Forelimb muscle (tissue), 1 donor: ENCODE measurements at places on chromosomes 3 and 15.

DNA sequence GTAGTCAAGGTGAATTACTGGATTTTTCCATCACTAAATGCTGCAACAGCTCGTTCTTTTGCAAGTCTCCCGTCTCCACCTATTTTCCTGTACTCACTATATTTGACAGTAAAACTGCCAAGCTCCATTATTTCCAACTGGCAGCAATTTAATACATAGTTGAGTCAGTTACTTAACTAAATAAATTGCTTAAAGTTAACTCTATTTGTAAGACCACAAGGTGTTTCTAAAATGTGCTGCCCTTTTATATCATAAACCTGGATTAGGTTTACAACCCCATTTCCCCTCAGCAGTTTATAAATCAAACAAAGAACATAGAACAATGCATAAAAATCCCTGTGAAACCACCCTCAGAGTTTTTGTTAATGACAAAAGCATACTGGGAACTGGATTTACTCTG, 211.4 kb upstream of the DPH6 start:
- DNase-seq, result no peak

DNA sequence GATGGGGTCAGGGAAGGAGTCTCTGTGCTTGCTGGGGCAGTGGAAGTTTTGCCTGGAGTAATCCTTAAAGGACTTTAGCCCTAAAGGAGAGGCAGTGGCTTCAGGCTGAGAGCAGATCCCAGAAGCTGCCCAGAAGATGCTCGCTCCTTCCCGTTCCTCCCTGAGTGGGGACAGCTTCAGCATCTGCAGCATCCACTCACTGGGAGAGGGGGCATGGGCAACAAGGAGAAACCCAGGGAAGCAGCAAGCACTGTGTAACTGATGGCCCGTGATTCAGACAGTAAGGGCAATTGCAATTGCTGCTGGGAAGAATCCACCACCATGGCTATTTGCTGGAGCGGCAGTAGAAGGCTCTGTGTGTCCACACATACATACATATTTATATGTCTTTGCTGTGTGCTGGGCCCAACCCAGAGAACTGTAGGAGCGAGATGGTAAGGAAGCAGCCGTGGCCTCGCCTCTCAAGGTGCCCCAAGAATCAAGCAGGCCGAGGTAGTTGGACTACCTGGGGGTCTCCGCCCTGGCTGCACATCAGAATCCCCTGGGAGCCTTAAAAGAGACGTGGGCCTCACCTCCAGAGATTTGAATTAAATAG, 5.8 kb upstream of the PAQR5 start:
- no peak for DNase-seq

DNA sequence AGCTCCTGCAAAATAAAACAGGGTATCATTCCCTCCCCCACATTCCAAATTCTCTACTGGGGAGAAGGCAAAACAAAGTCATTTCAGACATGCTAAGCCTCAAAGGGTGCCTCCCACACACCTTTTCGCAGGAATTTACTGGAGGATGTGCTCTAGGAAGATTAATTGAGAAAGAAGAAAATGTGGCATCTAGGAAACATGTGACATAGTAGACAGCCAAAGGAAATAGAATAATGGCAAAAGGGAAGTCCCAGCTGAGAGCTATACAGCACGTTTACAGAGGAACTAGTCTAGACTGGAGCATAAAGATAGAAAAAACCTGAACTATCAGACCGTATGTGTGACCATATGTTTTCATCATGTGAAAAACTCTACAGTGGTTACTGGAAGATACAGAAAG, 58.8 kb upstream of the MELTF start:
- DNase-seq, result no peak

DNA sequence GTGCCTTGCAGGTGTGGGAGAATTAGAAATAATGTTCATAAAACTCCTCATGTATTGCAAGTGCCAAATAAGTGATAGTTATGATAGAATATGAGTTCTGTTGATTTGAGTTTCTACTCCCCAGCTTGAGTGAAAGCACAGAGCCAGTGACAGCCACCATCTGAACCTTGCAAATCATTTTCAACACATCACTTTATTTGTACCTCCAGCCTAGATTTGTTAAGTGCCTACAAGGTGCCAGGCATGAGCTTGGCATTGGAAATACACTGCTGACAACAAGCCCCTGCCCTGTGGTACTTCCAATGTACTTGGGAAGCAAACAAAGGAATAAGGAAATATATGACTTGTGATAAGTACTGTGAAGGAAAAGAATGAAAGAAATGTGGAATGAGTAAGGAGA, 17.0 kb downstream of the FEZF2 start:
- DNase-seq, result no peak

GRCh38 chr3:110754212-110754916, 317.3 kb upstream of the NECTIN3 start:
- DNase-seq, result no peak

DNA sequence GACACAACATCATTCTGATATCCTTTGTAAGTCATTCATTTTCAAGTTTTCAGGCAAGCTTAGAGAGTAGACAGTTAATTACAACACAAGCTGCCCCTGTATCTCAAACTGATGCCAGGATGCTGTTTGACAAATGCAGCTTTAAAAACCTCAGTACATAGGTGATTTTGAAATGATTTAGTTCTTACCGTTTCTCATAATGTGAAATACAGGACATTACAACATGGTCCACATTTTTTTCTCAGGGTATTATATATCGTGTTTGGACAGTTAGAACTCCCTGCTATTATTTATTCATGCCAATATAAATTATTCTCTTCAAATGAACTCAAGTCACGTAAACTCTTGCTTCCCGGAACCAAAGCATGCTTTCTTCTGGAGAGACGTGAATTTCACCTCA, 1013.9 kb downstream of the EPHA3 start:
- no peak for DNase-seq

DNA sequence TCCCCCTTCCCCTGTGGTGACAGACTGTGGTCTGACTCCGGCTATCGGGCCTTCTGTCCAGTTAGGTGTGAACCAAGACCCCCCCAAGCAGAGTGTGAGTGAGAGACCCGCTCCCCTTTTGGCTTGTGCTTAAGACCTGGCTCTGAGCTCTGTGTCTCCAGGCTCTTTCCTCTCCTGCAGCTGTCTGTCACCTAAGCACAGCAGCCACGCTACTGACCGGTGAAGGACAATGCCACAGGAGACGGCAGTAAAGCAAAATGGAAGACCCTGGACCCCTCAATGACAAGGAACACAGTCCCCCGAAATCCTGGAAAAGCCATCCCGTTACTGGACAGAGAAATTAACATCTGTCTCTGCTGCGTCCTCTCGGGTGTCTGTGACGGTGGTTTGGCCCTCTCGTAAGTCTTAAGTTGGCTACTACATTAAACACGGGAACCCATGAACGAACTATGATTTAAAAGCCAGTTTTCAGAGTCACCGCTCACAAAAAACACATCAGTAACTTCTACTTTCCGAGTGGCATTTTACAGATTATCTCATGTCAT, 53.7 kb downstream of the CHSY1 start:
- no peak for DNase-seq

DNA sequence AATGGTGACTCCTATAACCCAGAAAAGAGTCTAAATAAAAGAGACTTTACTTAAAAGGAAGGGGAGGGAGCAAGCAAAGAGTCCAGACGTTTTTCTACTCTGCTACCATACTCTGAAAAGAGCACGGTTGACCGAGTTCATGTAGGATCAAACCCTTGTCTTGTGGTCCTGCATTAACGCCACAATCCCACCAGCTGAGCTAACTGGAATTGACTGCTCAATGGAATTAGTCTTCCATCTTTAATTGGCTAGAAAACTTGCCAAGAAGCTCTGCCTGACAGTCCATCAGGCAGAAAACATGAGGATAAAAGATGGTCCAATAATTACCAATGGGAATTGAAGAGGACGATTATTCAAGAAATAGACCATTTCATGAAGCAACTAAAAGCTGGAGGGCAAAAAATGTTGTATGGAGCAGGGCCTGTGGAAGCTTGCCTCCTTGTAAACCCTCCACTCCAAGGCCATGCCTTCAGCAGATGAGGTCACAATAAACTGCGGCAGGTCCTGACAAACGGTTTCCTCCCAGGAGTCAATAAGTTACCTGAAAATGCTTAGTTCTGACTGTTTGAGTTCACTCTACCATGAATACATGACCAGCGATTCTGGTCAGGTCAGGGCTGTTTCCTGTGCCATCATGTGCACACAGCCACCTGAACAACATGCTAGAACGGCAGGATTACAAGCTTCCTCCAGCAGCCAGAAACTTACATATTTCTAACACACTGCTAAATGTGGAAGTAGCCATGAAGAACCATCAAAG, 35.6 kb upstream of the ARHGEF3 start:
- DNase-seq, result no peak
